ENCODE measurements at places on chromosomes 4 and X.

DNA sequence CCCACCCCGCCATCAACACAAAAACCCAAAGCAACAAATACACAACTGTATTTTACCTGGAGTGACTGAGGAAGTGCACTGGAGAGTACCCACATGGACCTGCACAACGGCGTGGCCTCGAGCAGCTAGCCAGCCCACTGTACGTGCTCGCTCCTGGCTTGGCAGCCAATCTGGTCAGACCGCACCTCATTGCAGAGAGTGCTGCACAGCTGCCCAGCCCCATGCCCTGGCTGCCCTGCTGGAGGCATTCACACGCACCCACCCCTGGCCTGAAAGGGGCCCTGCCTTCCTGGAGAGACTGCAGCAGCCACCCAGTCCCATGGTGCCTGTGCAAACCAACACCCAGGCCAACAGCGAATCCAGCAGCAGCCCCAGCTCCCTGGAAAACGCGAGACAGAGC is 116.3 kb downstream of the GALNTL6 start:
- no peak for DNase-seq

- no peak for DNase-seq
These were observed 449.1 kb upstream of the SMIM31 start for GRCh38 chr4:164304861-164305260.

GRCh38 chrX:72108666-72109065 is 23.0 kb downstream of the RTL5 start:
- DNase-seq, result no peak

DNA sequence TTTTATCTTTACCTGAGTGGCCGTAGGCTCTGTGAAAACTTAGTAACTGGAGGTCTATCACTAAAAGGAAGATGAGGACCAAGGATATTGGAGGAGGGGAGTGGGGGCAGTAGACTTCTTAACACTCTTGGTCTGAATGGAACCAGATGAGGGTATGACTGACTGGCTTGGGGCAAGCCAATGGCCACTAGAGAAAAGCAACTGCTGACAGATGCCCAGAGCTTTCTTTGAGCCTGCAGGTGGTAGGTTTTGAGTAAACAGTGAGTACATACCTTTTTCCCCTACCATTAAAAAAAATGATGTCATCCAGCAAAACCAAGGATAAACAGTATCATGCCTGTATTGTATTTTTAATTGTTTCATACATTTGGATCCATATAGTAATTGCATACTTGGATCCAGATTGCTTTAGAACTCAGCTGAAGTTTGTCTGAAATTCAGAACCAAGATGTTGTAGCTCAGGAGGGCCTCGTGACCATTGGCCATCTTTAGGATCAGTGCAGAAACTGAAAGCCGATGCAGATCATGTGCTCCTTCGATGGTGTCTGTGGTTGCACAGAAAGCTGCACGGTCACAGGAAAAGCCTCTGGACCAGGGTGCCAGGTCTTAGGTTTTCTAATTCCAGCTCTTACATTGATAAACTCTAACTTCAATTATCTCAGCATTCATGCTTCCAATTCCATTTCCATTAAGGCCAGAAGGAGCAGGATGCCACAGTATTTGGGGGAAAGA is 131.0 kb downstream of the PDGFRA start:
- no peak for DNase-seq

DNA sequence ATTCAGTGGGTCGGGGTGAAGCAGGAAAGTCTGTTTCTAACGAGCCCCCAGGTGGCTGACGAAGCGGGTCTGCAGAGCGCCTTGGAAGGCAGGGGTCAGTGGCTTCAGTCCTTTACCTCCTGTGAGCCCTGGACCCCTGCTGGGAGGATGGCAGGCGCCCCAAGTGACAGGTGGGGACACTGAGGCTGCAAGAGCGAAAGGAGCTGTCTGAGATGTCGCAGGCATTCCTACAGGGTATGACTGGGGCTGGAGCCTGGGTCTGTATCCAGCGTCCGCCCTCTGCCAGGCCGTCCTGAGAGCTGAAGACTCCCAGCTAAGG is 103.1 kb downstream of the PSAPL1 start:
- DNase-seq, result no peak

- no peak for DNase-seq
These were observed 241.1 kb downstream of the AFAP1 start for GRCh38 chr4:7698584-7698983.

GRCh38 chr4:39846705-39847104 is 131.0 kb downstream of the PDS5A start:
- DNase-seq, result no peak

DNA sequence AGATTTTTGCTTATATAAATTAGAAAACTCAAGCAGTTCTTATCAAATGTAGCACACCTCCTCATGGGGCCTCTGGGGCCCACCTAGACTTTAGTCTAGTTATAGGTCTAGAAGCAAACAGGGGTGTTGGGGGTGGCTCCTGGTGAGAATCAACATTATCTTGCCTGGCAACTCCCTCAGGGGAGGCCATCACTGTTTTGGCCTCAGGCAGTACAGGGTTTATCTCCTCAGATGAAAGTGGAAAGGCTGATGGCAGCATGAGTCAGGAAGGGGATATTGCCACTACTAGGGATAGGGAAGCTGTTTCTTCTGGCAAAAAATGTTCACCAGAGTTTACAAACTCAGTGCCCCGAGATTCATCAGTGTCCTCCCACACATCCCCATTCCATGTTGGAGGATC is 232.4 kb upstream of the BMP3 start:
- no peak for DNase-seq

DNA sequence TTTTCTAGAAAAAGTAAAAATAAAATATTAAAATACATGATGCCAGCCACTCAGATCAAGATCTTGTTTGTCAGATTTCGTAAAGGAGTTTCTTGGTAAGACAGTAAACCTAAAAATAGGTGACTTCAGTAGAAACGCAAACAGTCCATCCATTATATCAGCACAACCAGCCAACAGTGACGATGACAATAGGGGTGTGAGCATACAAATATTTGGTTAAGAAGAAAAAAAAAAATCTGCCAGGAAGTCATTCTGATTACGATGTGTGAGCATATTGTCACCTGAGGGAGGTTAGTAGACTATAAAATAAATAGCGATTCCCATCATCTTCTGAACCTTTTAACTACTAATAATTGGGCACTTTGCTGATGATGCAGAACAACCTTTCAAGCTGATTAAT is 37.6 kb downstream of the SLC7A11 start:
- DNase-seq, result no peak

- DNase-seq, result no peak
These were observed 14.6 kb downstream of the NPNT start for GRCh38 chr4:105909787-105910281.

Data from activated T-helper 9 cell treated with anti-CD3 and anti-CD28 coated beads, Interleukin-2, amount 50 U/mL, for 16 hours (primary cell).